Ascending aorta (tissue), 2 donors: ENCODE measurements at places on chromosomes 5 and 9.

- no peak for DNase-seq
These were observed 25.0 kb upstream of the CCL28 start for GRCh38 chr5:43437062-43437660.

DNA sequence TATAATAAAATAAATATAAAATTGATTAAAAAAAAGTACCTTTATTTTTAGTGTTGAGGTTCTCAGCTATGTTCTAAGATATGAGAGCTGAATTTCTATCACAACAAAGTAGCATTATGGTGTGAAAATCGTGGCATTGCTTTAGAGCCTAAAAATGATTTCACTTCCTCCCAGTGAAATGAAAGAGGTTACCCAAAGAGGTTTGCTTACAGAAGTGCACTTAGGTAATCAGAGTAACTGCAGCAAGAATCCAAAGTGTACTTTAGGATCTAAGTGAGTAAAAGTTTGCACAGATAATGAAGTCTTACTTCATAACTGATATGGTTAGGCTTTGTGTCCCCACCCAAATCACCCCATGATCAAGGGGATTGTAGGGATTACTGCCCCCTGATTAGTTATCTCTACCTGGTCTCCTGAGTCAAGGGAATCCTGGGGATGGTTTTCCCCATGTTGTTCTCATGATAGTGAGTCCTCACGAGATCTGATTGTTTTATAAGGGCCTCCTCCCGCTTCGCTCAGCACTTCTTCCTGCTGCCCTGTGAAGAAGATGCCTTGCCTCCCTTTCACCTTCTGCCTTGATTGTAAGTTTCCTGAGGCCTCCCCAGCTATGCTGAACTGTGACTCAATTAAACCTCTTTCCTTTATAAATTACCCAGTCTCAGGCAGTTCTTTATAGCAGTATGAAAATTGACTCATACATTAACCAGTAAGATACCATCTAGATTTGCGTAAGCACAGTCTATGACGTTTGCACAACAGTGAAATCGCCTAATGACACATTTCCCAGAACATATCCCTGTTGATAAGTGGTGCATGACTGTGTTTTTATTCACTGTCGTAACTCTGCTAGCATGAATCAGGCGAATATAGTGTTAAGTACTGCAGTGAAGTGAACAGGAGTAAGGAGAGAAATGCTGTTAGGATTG lies 40.3 kb upstream of the LRRC70 start:
- DNase-seq = no peak

- peak; percentile 48 for DNase-seq
These were observed 216.3 kb downstream of the GADD45G start for GRCh38 chr9:89821081-89821480.

GRCh38 chr9:136110082-136111061 lies 8.3 kb downstream of the TMEM250 start:
- no peak for DNase-seq
